ENCODE measurements at places on chromosomes 16 and 17.

DNA sequence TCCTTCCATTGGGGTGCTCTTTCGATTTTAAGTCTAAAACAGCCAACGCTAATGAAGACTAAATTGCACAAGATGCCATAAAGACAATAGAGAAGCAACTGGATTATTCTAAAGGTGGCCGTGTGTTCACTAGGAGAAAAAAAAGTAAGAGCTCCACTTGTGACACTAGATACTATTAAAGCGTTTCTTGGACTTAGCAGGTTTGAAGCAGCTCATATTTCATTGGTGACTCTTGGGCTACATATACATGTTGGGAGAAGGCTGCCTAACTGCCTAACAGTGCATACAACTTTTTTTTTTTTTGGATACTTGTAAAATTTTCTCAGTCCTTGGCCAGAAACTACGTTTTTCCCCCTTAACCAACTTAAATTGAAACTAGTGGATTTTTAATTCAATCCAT is 111.8 kb upstream of the NOG start:
- no peak for ATAC-seq

- ATAC-seq: no peak
These were observed 25.6 kb downstream of the RNF135 start for GRCh38 chr17:30996486-30996885.

- ATAC-seq: no peak
These were observed 47.2 kb downstream of the TNRC6A start for GRCh38 chr16:24776501-24777220.

- ATAC-seq: no peak
These were observed 53.3 kb downstream of the HLF start for GRCh38 chr17:55318081-55318480.

DNA sequence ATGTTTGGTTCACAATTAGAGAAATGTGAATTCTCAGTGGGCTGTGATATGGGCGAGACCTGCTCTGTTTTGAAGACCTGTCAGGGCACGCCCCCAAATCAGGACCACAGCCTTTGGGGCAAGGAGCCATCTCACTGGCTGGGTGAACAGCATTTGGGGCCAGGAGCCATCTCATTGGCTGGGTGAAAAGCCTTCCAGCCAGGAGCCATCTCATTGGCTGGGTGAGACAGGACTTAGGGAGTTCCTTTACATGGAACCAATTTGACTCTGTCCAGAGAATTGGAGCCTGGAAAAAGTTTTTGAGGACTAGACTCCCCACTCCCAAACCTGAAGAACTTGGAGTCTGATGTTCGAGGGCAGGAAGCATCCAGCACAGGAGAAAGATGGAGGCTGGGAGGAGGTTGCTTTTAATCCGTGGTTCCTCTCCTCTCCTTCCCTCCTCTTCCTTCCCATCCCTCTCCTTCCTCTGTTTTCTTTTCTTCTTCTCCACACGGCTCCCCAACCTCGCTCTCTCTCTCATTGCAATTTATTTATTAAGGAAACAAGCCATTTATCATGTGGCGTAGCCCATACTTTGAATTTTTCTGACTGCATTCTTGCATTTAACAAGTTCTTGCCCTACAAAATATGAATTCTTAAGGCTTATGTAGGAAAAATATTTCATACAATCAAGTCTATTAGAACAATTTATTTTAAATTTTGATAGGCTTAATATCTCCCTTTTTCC is 19.7 kb downstream of the FOXL1 start:
- ATAC-seq: no peak

DNA sequence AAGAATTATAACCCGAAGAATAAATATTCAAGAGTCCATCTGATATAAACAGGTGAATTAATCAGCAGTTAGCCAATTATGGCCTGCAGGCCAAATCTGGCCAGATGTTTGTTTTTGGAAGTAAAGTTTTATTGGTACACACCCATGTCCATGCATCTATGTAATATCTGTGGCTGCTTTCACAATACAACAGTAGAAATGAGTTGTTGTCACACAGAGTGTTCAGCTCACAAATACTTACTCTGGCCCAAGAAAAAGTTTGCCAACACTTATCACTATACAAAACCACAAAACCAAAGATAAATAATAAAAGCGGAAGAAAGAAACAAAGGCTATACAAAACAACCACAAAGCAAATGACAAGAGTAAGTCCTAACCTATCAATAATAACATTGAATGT is 109.4 kb downstream of the CDYL2 start:
- ATAC-seq: no peak

DNA sequence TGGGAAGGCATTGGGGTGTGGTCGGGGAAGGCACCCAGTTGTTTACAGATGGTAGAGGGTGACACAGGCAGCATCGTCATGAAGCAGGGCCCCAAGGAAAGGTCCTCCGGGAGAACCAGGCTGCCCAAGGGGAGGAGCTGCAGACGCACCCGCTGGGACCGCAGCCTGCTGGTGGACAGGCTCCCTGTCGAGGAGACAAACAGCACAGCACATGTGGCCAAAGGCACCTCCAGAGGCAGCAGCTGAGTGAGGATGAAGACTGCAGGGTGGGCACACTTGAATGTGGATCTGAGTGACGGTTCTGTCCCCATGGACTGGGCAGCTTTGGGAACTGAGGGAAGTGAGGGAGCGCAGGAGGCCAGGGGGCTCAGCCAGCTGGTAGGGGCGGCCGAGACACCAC is 12.4 kb downstream of the CHMP1A start:
- ATAC-seq: no peak

- ATAC-seq: no peak
These were observed 289.6 kb downstream of the WWOX start for GRCh38 chr16:78389009-78389498.

DNA sequence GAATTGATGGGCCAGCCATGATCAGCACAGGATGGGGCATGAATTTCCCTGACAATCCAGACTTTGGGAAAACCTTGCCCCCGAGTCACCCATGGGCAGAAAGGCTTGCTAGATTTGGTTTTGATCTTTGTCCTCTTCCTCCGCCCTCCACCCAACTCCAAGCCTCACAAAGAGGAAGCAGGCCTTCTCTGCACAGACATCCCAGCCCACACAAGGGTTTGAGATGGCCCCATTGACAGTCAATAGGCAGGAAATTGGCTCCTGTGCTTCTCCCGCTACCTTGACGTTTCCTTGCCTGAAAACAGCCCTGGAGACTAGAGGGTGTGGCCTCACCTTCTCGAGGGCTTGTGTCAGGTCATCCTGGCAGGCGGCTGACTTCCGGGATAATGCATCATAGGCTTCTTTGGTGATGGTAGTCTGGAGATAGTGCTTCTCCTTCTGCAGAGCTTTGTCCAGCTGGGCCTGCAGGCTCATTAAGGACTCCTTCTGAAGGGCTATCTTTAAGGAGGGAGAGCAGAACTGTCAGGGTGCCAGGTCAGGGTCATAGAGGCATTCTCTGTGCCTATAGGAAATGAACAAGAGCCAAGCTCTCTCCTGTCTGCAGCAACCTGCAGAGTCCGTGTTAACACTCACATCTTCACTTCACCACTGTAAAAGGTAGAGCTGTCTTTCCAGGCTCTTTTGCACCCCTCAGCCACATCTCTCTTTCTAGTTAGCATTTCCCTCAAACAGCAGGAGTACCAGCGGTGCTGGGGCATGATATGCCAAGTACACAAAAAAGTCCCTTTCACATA is 32.2 kb downstream of the DHX38 start:
- no peak for ATAC-seq

DNA sequence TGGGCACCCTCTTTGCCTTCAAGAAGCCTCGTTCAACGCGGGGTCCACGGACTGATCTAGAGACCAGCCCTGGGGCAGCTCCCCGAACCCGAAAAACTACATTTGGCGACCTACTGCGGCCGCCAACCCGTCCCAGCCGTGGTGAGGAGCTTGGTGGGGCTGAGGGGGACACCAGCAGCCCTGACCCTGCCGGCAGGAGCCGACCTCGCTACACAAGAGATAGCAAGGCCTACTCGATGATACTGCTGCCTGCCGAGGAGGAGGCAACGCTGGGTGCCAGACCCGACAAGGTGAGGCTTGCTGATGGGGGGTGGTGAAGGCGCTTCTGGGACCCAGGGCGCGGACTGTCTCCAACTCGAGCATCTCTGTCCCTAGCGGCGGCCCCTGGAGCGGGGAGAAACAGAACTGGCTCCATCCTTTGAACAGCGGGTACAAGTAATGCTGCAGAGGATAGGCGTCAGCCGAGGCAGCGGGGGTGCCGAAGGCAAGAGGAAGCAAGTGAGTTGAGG is 5.6 kb downstream of the ACD start:
- no peak for ATAC-seq

DNA sequence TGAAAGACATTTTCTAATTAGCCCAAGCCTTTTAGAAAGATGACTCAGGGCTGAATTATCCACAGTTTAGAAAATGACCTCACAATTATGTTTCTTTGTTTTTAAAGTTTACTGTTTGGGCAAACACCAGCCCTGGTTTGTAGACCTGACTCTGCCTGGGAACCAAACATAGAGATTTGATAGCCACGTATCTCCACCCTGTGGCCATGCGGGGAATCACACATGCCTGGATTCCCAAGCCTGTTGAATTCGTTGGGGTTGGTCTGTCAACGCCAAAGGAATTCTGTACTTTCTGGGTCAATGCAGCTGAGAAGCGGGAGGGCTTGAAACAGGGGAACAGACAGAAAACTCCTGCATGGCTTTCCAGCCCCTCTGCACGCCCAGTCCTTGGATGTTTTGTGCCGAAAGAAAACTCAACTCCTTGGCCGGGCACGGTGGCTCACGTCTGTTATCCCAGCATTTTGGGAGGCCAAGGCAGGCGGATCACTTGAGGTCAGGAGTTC is 26.9 kb downstream of the CD300A start:
- peak; percentile 94 for ATAC-seq

DNA sequence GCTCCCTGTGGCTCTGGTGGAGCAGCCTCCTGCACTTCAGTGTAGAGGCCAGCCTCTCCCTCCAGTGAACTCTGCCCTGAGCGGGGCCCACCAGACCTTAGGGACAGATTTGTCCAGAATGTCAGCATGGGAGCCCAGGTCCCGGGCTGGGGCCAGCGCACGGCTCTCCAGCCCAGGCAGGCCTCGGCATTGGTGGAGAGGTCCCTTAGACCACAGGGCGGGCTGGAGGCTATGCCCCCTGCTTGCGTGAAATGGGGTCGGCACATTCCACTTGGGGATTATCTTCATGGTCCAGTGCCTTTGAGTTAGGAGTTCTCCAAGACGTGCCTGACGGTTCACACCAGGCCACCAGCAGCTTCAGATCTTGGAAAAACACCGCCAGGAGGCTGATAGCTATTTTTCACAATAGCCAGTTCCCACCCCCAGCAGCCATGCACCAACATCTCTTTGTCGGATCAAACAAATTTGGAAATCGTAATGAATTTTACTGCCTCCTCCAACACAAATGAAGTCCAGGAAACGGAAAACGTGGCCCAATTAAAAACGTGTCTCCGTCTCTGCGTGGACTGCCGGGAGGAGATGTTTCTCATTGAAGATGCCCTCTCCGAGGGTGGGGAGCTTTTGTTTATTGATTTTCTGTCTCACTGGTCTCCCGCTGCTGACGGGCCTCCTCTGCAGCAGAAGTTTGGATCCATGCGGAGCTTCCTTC is 110.0 kb upstream of the CIBAR2 start:
- peak; percentile 11 for ATAC-seq

- peak; percentile 16 for ATAC-seq
These were observed 6.7 kb downstream of the KCNJ12 start for GRCh38 chr17:21382560-21383495.

GRCh38 chr16:78128913-78129312 is 29.5 kb downstream of the WWOX start:
- ATAC-seq: no peak

DNA sequence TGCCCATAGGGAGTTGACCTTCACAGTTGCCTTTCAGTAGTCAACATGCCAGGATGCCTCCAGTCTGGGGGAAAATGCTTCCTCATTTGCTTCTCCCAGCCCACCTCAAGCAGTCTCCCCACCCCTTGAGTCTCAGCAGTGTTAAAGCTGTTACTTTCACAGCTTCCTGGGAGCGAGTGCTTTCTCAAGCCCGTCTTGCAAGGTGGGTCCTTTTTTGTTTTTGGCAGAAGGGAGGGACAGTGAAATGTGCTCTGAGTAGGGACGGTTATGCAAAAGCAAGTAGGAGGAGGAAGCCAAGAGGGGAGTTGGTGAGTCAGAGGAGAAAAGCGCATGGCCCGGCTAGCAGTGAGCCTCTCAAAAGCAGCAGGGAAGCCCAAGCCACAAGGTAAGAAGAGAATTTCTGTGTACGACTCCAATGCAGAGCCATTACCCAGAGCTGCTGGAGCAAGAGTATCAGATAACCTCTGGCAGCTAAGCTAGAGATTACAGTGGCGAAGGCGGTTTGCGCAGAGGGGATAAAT is at the start of gene CHST4:
TSS of gene CHST4 (plus strand) at position 316 of the 521 bp plus-strand sequence. CDS start 10,252 bp downstream, outside the sequence.
- peak; percentile 69 for ATAC-seq

DNA sequence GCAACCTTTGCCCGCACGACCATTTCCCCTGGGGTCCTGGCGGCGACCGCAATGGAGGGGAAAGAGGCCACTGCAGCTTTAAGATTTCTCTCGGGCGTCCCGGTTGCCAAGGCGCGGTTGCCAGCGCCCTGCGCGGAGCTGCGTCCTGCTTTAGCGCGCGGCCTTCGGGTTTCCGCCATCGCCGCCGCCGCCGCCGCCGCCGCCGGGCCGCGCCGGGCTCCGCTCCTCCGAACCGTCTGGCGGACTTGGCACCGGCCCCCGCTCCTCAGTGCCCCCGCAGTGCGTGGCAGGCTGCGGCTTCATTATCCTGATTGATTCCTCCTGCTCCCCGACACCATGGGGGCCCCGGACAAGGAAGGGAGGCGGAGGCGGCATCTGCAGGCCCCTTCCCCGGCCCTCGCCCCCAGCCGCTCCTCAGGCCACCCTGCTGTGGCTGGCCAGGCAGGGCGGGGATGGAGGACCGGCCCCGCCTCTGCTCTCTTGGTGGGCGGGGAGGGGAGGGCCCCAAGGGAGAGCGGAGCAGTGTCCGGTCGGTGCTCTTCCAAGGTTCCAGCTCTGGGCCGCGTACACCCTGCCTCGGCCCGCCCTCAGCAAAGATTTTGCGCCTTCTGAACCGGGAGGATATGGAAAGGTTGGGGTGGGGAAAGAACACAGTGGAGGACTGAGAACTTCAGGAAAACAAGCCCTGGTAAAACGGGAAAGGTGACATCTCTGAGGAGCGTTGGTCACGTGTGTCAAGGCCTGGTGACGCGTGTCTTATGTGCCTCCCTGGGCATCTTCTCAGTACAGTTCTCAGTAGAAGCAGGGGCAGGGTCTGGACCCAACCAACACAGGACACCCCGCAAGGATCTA is 34.0 kb downstream of the NEUROD2 start:
- ATAC-seq: peak; percentile 97

GRCh38 chr16:54462771-54463170 is 176.2 kb upstream of the IRX3 start:
- ATAC-seq: no peak

GRCh38 chr16:88622866-88623265 is 15.5 kb upstream of the IL17C start:
- ATAC-seq: peak; percentile 10

GRCh38 chr16:83272843-83273242 is 534.9 kb upstream of the HSBP1 start:
- no peak for ATAC-seq

Data from motor neuron (in vitro differentiated cells).